EH (cell line): ENCODE measurements at places on chromosomes 6 and 20.
A peak's percentile ranks its signal among the peaks of the same experiment; 100 is the strongest.

DNA sequence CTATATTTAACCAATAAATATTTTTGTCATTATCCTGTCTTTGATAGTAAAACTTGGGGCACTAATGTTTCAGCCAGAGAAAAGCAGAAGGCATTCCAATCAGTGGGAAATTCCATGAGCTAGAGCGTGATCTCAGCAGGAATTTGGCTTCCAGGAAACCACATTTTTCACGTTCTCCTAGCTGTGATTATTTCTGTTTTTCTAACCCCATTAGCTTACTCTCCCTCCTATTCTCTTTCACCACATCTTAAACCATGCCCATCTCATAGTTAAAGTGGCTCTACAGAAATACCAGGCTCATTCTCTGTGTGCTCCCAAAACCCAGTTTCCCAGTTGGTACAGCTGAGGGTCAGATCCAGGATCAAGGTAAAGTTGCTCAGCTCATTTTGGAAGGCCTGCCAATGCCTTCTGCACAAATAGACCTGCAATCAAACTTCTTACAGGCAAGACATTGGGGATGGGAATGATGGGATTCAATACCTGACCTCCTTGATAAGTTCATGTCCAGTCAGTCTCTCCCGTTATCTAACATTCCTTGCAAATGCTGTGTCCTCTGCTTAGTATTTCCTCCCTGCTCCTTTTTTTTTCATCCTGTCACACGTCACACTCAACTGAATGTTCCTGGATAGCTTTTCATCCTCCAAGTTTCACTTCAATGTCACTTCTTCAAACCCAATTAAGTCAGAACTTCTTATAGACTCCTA, 33.1 kb upstream of the TMEM30A start:
- DNase-seq: peak; percentile 94

- DNase-seq: no peak
Measured at GRCh38 chr6:80988892-80989291, 763.6 kb downstream of the TENT5A start.

DNA sequence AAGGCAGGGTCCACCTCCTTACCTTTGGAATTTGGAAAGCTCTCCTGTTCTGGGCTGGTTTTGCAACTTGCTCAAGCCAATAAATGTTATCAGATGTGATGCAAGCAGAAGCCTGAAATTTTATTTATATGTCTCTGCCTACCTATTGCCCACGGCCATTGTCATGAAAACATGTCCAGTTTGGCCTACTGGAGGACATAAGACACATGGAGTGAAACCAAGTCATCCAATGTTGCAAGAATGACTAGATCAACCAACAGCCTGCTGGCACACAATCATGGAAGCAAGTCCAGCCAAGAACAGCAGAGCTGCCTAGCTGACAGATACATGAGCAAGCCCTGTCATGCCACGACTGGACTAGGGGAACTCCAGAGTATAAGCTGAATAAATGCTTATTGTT, 56.7 kb upstream of the IRAK1BP1 start:
- DNase-seq: peak; percentile 2

- peak; percentile 75 for DNase-seq
Measured at GRCh38 chr6:72984981-72985665, 240.2 kb downstream of the KHDC1L start.

GRCh38 chr6:31717499-31718222, 2.5 kb downstream of the LY6G6D start:
- no peak for DNase-seq

DNA sequence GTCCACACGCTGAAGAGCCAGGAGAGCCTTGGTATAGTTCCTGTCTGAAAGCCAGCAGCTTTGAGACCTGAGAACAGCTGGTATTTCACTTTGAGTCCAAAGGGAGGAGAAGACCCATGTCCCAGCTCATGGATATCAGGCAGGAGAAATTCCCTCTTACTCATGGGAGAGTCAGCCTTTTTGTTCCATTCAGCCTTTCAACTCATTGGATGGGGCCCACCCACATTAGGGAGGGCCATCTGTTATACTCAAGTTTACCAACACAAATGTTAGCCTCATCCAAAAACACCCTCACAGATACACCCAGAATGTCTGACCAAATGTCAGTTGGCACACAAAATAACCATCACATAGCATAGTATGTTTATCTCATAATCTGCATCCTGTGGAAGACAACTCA, 80.1 kb downstream of the GMDS start:
- DNase-seq: no peak
